ENCODE measurements at places on chromosomes 13 and 19.
A peak's percentile ranks its signal among the peaks of the same experiment; 100 is the strongest.

DNA sequence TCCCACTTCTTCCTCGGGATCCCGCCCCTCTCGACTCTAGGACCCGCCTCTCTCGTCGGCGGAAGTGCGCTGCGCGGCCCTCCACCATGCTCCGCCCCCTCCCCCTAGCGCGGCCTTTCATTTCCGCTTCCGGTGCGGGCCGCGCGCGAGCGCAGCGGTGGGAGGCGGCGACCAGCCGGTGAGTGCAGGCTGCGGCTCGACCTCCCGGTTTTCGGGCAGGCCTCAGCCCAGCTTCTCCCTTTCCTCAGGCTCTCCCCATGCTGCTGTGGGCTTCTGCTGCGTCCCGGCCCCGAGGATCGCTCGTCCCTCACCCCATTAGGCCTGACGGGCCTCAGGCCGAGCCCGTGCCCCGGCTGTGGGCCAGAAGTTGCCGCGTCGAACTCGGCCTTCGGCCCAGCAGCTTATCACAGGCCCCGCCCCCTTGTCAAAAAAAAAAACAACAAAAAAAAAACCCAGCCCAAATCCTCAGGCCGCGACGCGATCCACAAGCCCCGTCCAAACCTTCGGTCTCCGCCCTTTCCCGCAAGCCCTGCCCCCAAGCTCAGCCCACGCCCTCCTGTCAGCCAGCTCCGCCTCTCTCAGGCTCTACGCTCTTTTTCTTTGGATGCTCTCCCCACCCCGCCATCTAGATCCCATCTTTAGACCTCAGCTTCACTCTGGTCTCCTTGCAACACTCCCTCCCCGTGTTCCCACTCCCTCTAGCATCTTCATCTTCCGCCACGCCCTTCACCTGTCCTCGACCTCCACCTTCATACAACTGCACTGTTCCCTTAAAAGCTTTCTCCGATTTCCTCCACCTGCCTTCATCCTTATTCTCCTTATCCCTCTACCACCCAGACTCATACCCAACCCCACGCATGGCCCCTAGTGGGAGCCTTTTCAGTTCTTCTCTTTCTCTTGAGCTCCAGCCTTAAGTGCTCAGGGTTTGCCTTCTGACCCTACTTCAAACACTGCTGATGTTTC lies at the start of gene CLASRP:
Gene CLASRP (plus strand): TSS at position 115 of the 963 bp plus-strand sequence. CDS start 1,168 bp downstream, outside the sequence.
- peak; percentile 94 for DNase-seq

- no peak for DNase-seq
These were observed 198.0 kb upstream of the HTR2A start for GRCh38 chr13:47094734-47095434.

DNA sequence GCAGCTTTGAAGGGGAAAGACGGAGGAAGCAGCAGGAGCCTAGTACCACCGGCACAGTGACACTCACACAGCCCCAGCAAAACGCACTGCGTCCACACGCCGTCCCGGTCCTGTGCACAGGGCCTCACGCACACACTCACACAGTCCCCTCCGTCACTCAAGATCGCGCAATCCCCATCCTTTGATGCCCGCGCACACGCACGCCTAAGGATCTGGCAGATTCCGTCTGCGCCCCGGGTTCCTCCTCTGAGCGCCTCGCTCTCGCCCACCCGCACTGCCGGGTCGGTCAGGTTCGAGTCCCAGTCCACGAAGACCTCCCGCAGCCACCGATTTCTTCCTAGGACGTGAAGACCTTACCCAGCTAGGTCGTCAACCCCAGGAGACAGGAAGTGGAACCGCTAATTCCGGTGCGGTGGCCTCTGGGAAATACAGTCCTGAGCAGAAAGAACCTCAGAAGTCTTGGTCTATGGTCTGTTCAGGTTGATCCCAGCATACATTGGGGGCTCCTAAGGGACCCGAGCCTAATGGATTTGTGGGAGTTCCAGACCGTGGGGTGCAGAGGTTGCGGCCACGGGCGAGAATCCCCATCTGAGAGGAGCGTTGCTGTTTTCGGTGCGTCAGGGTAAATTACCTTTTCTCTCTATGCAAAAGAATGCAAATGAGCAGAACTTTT lies at the start of gene ZNF780B:
Gene ZNF780B (minus strand): TSS at position 400 of the 673 bp plus-strand sequence. CDS start 5,899 bp downstream, outside the sequence.
- peak; percentile 53 for DNase-seq

DNA sequence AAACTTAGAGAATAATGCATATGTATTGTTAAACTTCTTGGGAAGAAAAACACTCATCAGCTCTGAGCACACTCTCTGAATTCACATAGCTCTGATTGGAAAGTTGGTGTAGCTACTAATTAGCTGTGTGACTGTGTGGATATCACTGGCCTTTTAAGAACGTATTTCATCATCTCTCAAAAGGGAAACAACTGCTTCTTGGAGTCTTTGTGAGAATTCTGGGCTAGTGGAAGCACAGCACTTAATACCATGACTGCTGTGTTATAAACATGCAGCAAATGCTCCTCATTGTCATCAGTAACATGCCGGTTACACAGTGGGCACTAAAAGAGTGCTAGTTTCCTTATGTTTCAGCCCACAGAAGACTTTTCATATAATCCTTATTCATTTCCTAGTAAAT lies 220.9 kb upstream of the CSNK1A1L start:
- no peak for DNase-seq

GRCh38 chr13:110133425-110134235 lies 173.3 kb downstream of the COL4A1 start:
- no peak for DNase-seq

GRCh38 chr19:12985049-12985776 lies 10.1 kb upstream of the NFIX start:
- no peak for DNase-seq

DNA sequence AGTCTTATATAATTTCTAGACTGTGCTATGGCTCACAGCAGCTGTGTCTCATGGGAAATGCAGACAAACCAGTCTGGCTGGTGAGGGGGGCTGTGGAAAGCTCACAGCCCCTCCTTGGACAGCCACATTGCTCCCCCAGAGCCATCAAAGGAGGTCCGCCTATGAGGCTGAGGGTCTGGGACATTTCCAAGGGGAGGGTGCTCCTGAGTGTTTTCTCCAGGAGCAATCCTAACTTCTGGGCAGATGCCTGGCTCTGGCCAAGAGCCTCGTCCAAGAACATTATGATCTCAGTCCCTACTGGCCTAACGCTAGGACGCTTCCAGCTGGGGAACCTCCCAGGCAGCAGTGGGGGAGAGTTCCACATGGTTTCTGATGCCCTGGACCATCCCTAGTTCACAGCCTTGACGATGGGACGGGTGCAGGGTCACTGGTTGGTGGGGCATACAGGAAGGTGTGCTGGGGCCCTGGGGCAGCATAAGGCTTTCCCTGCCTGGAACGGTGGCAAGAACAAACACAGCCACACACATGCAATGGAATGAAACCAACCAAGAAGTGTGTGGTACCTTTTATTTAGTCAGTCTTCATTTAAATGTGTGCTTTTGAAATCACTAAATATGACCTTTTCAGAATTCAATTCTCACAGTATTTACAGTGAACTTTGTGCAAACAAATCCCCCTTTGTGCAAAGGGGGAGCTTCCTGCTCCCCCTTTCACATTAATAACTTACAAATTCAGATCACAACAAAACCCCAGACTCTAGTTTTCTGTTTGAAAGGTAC lies 60.6 kb downstream of the CDADC1 start:
- DNase-seq: no peak

- no peak for DNase-seq
These were observed 582.5 kb downstream of the EFNB2 start for GRCh38 chr13:105952973-105953290.

- DNase-seq: no peak
These were observed 10.7 kb downstream of the C19orf25 start for GRCh38 chr19:1468274-1468820.

DNA sequence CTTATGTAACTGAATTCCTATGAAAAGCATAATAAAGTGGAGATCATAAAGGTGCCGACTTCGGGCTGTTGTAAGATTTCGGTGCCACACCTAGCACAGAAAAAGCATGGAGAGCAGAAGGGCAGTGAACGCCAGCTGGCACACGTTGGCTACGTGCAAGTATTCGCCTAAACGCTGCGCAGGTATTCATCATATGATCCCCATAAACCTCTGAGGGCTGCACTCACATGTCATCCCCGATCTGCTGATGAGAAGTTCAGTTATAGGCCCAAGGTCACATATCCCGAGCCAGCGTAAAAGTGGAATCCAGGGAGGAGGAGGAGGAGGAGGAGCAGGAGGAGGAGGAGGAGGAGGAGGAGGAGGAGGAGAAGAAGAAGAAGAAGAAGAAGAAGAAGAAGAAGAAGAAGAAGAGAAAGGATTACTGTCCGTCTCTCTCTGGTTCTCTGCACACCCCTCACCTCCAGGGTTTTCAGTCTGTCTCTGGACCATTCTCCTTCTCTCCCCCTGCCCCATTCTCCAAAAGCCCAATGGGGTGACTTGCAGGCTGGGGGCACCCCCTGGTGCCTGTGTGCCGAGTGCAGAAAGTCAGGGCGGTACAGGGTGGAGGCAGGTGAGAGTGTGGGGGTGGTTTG lies 18.6 kb upstream of the CYP2S1 start:
- no peak for DNase-seq

- no peak for DNase-seq
These were observed 22.3 kb downstream of the EPS15L1 start for GRCh38 chr19:16449330-16449961.

GRCh38 chr13:68234274-68234673 lies 1004.1 kb upstream of the PCDH9 start:
- DNase-seq: no peak

DNA sequence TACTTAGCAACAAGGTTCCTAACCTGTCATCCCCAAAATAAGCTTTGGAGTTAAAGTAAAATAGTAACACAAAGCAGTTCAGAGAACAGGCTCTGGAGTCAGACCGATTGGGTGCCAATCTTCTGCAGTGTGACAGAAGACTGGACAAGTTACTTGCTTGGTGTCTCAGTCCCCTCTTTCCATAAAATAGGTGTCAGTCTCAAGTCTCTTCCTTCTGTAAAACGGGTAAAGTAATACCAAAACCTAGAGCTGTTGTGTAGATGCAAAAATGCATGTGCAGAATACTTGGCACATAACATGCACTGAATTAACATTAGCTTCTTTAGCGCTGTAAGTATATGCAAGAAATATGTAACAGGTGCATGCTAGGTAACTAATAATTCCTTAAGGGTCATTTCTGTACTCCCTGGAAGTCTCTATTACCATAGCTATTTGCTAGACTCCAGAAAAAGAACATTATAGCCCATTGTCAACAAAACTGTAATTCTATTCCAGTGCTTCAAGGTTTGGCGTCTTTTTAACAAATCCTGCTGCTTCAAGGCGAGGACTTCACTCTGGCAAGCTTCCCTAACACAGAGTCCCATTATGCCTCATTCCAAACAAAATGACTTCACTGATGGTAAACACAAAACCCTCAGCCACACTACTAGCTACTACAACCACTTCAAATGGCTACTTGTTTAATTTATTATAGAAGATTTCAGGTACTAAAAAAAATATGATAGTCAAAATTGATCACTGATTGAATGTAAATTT lies 32.8 kb downstream of the ELF1 start:
- no peak for DNase-seq

- no peak for DNase-seq
These were observed 168.8 kb upstream of the ZNF507 start for GRCh38 chr19:32176591-32176990.

- no peak for DNase-seq
These were observed 141.7 kb downstream of the SLITRK1 start for GRCh38 chr13:83740622-83741021.

DNA sequence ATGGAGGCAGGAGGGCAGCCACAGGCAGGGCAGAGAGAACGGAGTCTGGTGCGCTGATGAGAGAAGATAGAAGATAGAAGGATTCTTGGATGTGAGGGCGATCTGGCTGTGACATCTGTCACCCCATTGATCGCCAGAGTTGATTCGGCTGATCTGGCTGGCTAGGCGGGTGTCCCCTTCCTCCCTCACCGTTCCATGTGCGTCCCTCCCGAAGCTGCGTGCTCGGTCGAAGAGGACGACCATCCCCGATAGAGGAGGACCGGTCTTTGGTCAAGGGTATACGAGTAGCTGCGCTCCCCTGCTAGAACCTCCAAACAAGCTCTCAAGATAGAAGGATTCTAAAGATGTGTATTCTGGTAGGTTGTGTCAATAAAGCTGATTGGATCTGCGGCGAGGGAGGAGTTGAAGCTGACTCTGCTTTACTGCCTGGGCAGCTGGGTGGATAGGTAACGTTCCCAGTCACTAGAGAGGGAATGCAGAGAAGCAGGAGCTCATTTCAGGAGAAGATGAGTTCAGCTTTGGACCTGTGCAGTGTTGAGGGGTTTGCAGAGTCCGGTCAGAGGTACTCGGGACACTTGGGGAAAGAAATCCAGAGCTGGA lies 5.1 kb downstream of the UBAC2 start:
- DNase-seq: no peak

DNA sequence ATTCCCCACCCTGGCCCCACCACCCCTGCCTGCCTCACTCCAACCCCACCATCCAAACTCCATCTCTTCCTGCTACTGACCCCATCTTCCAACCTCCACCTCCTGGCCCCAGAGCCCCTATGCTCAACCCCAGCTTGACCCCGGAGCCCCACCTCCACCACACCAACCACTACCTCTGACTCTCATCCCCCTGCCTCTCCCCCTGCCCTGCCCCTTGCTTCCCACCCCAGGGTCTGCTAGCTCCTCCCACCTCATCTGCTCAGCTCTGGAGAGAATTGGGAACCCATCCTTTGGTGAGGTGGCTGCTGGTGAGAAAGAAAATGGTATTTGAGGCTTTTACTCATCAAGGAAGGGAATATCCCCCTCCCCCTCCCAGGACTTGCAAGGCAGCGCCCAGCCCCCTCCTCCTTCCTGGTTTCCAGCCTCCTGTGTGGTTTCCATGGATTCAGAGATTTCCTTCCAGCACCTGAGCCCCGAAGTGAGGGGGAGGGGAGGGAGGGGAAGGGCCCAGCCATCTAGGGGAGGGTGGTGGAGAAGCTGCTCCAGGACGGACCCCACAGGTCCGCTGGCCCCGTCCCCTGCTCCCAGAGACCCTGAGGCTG lies 11.4 kb upstream of the PEPD start:
- no peak for DNase-seq

GRCh38 chr13:41565216-41565615 lies 107.9 kb downstream of the RGCC start:
- DNase-seq: no peak

- no peak for DNase-seq
These were observed 3.8 kb downstream of the F7 start for GRCh38 chr13:113109151-113110047.

DNA sequence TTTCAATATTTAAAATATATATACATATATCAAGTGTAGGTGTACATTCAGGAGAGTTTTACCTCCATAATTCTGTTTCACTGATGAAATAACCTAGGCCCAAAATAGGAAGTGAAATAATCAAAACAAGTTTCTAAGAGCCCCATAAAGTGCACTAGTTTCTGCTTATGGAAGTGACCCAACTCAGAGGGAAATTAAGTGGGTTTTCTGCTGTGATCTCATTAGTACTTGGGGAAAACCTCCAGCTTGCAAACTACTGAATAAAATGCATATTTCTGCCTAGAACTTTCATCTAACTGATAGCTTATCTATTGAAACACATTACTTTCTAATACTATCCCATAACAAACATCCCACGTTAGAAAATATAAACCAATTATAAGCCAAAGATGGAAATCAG lies 45.4 kb upstream of the MIR17HG start:
- no peak for DNase-seq

- no peak for DNase-seq
These were observed 124.7 kb downstream of the RGCC start for GRCh38 chr13:41582027-41582463.
